Naive B cell (primary cell): ENCODE measurements at places on chromosomes 12 and 14. TPM values are rescaled to one million over a fixed set of nuclear protein-coding genes. Genes with fewer than 3 reads are reported as not detected.
A peak's percentile ranks its signal among the peaks of the same experiment; 100 is the strongest.

NEUROD4 gene
- polyA plus RNA-seq, result not detected

SLC25A47 gene
- polyA plus RNA-seq, result not detected

SCFD1 gene
- 55.0 TPM for polyA plus RNA-seq

CLEC1B gene
- 0.68 TPM for polyA plus RNA-seq

TM7SF3 gene
- polyA plus RNA-seq, result 41.7 TPM

OASL gene
- 0.84 TPM for polyA plus RNA-seq

LTBP2 gene
- polyA plus RNA-seq, result 0.13 TPM

STRN3 gene
- polyA plus RNA-seq, result 1.6 TPM

TCL1B gene
- polyA plus RNA-seq, result 34.8 TPM

LTA4H gene
- 320 TPM for polyA plus RNA-seq

SINHCAF gene
- 89.8 TPM for polyA plus RNA-seq

- no peak overlapping the region for H3K27ac ChIP-seq
- H3K4me1 ChIP-seq, result peaks cover 45% of the 10 kb centered on the region
- DNase-seq, result no peak
- peaks cover 10% of the 10 kb centered on the region for H3K36me3 ChIP-seq
- H3K4me3 ChIP-seq, result no peak overlapping the region
Measured at GRCh38 chr12:94722664-94723063, 72.3 kb upstream of the TMCC3 start.

DNA sequence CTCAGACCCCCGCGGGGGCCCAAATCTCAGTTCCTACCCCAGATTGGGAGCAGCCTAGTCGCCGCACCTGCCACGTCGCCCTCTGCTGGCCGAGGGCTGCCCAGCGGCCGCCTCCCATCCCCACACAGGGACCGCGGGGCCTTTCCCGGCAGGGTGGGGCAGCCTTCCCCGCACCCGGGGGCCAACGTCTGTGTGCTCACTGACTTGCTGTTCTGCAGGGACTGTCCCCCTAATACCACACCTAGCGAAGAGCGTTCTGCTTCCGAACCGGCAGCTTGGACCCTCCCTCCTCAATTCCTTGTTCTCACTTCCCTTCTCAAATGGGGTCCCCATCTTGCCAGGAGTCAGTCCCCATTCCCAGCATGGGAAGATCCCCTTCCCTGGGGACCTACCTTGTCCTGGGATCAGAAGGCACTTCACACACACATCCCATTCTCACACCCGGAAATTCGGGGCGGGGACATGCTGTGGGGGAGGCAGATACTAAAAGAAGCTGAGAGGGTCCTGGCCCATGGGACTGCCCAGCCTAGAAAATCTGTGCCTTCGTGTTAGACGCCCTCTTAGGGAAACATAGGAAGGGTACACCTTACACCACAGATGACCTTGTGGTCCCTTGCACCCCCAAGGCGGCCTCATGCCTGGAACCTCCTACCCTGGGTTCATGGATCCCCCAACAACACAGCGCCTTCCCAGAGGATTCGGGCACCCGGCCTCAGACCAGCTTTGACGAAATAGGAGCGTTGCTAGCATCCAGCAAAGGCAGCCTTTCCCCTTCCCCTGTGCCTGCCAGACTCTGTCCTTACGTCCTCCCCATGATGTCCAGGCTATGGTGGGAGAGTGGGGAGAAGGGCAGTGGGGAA is 16.4 kb downstream of the ACVRL1 start:
- H3K4me3 ChIP-seq, result peak overlapping the region; percentile 1
- H3K4me1 ChIP-seq, result peaks cover 34% of the 10 kb centered on the region
- DNase-seq, result peak; percentile 42
- H3K27me3 ChIP-seq, result no peaks in the 10 kb centered on the region
- no peak overlapping the region for H3K27ac ChIP-seq

DNA sequence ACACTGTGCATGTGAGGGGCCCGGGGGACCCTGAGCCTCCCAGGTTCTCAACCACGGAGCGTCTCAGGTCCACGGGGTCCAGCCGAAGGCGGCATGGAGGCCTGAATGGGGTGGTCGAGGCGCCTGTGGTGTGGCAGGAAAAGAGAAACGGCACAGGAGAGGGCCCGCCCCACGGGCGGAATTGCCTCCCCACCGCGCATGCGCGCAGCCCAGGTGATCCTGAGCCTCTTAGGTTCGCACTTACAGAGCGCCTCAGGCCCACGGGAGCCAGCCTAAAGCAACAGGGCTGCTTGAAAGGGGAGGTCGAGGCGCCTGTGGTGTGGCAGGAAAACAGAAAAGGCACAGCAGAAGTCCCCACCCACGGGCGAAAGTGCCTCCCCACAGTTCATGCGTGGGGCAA is 311.0 kb downstream of the ALG10 start:
- peaks cover 9% of the 10 kb centered on the region for H3K4me1 ChIP-seq
- no peaks in the 10 kb centered on the region for H3K27me3 ChIP-seq
- no peak overlapping the region for H3K4me3 ChIP-seq
- DNase-seq, result no peak

DNA sequence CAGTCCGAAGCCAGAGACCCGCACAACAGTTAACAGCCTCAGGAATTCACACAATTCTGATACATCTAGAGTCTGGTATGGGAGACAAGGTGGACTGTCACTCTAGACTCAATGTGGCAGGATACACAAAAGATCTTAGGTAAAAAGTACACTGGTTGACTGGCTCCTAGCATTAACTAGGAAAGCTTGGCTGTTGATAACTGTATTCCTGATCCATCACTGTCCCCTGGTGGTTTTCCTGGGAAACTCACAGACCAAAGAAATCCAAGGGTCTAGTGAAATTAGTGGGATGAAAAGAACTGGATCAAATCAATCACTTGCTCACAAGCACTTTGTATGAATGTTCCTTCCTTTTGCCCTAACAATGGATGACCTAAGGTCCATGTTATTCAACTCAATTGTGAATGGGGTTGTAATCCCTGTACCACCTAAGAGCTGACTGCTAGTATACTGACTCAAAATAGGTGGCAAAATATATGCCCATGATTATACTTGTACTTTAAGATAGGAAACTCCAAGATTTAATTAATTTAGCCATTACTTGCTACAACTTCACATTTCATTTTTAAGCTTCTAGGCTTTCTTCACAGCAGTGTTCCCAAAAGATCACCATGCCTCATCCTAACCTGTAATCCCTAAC is 14.0 kb downstream of the NPC2 start:
- H3K27me3 ChIP-seq, result no peaks in the 10 kb centered on the region
- no peak overlapping the region for H3K27ac ChIP-seq
- DNase-seq, result no peak
- no peak overlapping the region for H3K4me3 ChIP-seq

DNA sequence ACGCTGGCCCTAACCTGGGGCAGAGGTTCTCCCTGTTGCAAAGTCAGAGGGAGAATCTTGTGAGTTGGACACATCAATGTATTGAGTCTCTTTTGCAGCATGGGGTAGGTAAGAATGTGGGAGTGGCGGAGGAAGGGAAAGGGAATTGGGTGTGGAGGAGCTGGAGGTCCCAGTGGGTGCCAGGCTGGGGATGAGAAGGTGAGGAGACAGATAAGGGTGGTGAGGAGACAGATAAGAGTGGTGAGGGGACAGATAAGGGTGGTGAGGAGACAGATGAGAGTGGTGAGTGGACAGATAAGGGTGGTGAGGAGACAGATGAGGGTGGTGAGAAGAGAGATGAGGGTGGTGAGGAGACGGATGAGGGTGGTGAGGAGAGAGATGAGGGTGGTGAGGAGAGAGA is 72.9 kb upstream of the SFSWAP start:
- no peak overlapping the region for H3K4me3 ChIP-seq
- no peak for DNase-seq
- no peak overlapping the region for H3K27ac ChIP-seq
- H3K27me3 ChIP-seq, result peaks cover 36% of the 10 kb centered on the region

DNA sequence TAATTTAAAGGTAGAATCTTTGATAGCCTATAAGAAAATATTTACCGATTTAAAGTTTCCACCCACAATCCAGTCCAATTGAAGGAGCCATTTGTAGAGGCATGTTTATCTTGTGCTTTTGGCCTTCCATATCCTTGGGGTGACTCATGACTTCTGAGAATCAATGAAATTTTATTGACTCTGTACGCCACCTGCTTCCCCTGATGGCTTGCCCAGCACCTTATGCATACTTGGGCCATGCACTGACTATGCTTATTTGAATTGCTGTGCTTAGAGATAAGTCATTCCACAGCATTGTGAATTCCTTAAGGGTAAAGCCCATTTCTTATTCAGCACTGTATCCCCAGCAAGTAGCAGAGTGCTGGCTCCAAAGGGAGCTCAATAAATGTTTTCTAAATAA is 954.8 kb upstream of the SEL1L start:
- no peak for DNase-seq
- no peaks in the 10 kb centered on the region for H3K27me3 ChIP-seq
- no peaks in the 10 kb centered on the region for H3K36me3 ChIP-seq

DNA sequence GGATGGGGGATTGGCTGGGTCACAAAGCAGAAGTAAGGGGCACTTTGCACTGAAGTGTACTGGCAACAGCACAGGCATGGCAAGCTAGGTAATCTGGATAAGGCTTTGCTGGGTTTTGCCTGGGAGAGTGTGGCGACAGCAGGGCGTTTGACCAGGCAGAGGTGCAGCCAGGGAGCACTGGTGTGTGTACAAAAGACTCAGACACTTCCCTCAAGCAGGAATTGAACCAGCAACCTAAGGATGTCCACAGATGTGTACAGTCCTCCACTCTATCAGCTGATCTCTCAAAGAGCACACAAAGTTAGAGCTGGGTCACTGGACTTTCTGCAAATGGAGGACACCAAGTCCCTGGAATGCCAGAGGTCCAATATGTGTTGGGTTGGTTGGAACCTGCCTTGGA is 15.4 kb upstream of the RNASE4 start:
- H3K36me3 ChIP-seq, result no peaks in the 10 kb centered on the region
- no peaks in the 10 kb centered on the region for H3K27me3 ChIP-seq
- no peak for DNase-seq
- H3K27ac ChIP-seq, result peak overlapping the region; percentile 21

DNA sequence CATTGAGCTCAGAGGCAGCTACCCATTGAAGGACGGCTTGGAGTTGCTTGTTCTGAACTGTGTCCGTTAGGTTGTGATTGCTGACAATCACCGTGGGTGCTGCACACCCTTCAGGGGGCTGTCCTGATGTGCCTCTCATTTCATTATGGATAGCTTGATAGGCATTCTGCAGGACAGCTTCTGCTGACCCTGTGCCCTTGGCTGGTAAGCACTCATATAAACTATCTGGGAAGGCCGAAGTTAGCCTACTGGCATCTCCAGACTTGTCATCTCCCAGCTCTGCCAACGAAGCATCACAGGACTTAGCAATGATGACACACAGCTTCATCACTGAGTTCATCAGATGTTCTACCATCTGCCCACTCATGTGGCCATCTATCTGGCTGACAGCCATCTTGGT is 22.3 kb downstream of the AKAP3 start:
- no peaks in the 10 kb centered on the region for H3K27me3 ChIP-seq
- no peak for DNase-seq
- no peak overlapping the region for H3K27ac ChIP-seq
- no peak overlapping the region for H3K4me3 ChIP-seq
- no peaks in the 10 kb centered on the region for H3K4me1 ChIP-seq

DNA sequence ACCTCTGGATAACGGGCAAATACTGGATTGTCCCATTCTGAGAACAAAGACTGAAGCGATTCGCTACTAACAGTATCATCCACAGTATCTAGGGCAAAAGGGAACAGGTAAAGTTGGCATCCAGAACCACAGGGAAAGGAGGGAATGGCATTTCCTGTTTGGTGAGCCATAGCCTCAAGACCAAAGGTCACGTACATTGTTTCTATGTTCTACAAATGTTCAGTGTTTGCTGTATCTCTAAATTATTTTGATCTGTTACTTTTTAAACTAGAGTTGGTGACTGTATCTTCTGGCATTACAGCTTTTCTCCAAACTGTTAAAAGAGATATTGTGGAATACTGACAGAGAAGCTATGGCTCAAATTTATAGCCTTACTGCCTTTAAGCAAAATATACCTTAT is 9.7 kb downstream of the MLH3 start:
- peaks cover 9% of the 10 kb centered on the region for H3K4me1 ChIP-seq
- no peak overlapping the region for H3K27ac ChIP-seq

- no peak overlapping the region for H3K4me3 ChIP-seq
- H3K27me3 ChIP-seq, result no peaks in the 10 kb centered on the region
- no peaks in the 10 kb centered on the region for H3K36me3 ChIP-seq
- H3K27ac ChIP-seq, result no peak overlapping the region
- no peak for DNase-seq
Measured at GRCh38 chr14:84074626-84075025, 1455.3 kb upstream of the FLRT2 start.

DNA sequence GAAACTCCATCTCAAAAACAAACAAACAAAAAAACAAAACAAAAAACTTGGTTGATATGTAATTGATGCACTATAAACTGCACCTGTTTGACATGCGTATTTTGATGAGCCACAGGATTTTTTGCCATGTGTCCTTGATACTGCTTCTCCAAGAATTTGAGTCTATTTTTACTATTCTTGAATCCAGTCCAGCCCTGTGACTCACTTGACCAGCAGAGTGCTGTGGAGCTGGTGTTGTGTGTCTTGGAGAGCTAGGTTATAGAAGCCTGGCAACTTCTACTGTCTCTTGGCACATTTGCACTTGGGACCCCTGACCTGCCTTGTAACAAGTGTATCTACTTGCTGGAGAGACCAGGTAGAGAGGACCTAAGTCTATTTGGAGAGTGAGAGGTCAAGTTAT is 52.0 kb downstream of the KLRG1 start:
- no peak overlapping the region for H3K27ac ChIP-seq
- no peaks in the 10 kb centered on the region for H3K27me3 ChIP-seq
- H3K4me1 ChIP-seq, result no peaks in the 10 kb centered on the region

DNA sequence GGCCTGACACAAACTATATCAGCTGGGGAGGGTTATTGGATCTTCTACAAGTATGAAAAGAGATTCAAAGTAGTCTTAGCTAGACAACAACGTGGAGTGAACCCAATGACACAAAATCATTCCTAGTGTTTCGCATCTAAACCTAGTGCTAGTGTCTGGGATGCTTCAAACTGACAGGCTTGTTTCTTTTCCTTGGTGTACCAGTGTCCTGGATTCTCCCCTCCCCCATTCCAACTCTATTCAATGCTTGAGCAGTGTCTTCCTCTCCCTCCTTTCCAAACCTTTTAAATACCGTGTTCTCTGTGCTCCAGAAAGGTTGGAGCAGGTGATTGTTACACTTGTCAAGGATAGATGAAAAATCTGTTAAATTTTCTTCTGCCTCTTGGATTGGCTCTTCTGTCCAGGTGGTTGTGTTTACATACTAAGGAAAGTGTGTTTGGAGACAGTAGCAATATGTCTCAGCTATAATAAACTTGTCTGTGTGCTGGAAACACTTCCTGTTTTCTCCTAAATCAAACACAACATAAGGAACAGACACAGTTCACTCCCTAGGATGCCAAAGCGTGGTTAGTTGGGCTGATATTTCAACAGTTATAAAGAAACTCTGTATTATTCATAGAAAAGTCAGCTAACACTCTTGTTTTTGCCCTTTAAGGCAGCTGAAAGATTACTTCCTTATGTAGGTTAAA is 14.4 kb upstream of the GUCY2C start:
- no peaks in the 10 kb centered on the region for H3K36me3 ChIP-seq
- no peak overlapping the region for H3K27ac ChIP-seq
- no peak for DNase-seq
- H3K27me3 ChIP-seq, result peaks cover 43% of the 10 kb centered on the region
